Colonic mucosa (tissue), 4 donors: ENCODE measurements at places on chromosomes 3 and 15. TPM values are rescaled to one million over a fixed set of nuclear protein-coding genes. Genes with fewer than 3 reads are reported as not detected.

DNA sequence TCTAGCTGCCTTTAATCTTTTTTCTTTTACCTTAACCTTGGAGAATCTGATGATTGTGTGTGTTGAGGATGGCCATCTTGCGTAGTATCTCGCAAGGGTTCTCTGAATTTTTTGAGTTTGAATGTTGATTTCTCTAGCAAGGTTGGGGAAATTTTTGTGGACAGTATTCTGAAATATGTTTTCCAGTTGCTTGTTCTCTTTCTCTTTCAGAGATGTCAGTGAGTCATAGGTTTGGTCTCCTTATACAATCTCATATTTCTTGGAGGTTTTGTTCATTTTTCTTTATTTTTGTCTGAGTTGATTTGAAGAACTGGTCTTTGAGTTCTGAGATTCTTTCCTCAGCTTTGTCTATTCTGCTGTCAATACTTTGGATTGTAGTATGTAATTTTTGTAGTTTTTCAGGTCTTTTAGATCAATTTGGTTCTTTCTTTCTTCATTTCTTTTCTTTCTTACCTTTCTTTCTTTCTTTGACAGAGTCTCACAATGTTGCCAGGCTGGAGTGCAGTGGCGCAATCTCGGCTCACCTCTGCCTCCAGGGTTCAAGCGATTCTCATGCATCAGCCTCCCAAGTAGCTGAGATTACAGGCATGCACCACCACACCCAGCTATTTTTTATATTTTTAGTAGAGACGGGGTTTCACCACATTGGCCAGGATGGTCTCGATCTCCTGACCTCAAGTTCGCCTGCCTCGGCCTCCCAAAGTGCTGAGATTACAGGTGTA, 366.4 kb upstream of the RASGRP1 start:
- no peak overlapping the region for H3K4me3 ChIP-seq
- H3K4me1 ChIP-seq = no peaks in the 10 kb centered on the region
- no peak overlapping the region for H3K27ac ChIP-seq
- no peaks in the 10 kb centered on the region for H3K36me3 ChIP-seq

- no peak overlapping the region for H3K27ac ChIP-seq
- H3K4me3 ChIP-seq = no peak overlapping the region
- H3K27me3 ChIP-seq = no peaks in the 10 kb centered on the region
- no peaks in the 10 kb centered on the region for H3K4me1 ChIP-seq
- H3K36me3 ChIP-seq = no peaks in the 10 kb centered on the region
These were observed 232.6 kb upstream of the LRTM1 start for GRCh38 chr3:55160241-55160983.

GRCh38 chr3:156630773-156631093, 43.7 kb upstream of the TIPARP start:
- H3K27me3 ChIP-seq = no peaks in the 10 kb centered on the region
- H3K27ac ChIP-seq = no peak overlapping the region
- no peak for DNase-seq
- H3K4me3 ChIP-seq = no peak overlapping the region

DNA sequence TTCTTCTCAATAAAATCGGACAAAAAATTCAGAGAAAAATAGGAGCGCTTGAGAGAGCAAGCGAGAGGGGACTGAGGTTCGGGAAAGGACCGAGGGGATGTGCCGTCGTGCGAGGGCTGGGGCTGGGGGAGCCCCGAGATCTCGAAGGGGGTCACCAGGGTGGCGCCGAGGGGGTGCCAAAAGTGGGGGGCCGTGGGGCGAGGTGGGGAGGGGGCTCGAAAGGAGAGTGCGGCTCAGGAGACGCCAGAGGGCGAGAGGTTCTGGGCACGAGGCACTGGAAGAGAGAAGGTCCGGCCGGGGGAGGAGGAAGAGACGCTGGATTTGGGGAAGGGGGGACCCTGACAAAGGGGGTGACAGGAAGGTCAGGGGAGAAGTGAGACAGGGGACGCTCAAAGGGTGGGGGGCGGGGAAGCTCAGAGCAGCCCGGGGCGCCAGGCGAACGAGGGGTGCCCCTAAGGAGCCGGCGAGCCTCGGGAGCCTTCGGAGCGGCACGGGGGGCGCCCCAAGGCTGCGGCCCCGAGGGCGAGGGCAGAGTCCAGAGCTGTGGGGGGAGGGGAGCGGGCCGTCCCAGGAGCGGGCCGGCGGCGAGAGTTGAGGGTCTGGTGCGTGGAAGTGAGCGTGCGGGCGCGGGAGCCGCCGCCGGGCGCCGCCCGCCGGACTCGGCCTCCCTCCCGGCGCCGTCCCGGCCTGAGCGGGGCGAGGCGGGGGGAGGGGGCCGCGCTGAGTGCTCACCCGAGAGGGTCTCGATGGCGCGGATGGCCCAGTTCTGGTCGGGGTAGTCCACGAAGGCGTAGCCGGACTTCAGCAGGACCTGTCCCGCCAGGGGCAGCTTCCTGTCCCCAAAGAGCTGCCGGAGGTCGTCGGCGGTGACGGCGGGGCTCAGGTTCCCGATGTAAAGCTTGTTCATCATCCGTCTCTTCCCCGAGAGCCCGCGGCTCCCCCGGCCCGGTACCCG, 514 bp downstream of the IGF2BP2 start:
- peak overlapping the region; percentile 89 for H3K27ac ChIP-seq
- DNase-seq = peak; percentile 43
- H3K27me3 ChIP-seq = no peaks in the 10 kb centered on the region
- H3K36me3 ChIP-seq = no peaks in the 10 kb centered on the region
- H3K4me3 ChIP-seq = peak overlapping the region; percentile 77
- H3K4me1 ChIP-seq = no peaks in the 10 kb centered on the region

DBR1 gene
- total RNA-seq = 18.7 TPM
